Kasumi-1 (cell line): ENCODE measurements at places on chromosomes 6 and 20.

- no peak for DNase-seq
These were observed 72.3 kb downstream of the SLC16A10 start for GRCh38 chr6:111159633-111160032.

DNA sequence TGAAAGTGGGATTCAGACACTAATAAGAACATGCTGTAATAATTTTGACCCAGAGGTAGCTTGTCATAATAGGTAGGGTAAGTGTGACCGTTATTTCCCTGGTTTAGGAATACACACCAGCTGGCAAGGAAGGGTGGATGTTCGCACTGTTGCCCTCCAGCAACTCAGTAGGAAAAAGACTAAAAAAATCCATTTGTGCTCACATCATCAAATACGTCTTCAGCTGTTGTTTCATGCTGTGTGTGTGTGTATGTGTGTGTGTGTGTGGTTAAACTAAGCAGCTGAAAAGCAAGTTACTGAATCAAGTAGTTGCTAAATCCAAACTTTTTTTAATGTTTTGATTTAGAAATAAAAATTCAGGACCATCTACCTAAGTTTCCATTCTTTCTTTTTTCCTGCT is 218.7 kb downstream of the TRDN start:
- no peak for DNase-seq

DNA sequence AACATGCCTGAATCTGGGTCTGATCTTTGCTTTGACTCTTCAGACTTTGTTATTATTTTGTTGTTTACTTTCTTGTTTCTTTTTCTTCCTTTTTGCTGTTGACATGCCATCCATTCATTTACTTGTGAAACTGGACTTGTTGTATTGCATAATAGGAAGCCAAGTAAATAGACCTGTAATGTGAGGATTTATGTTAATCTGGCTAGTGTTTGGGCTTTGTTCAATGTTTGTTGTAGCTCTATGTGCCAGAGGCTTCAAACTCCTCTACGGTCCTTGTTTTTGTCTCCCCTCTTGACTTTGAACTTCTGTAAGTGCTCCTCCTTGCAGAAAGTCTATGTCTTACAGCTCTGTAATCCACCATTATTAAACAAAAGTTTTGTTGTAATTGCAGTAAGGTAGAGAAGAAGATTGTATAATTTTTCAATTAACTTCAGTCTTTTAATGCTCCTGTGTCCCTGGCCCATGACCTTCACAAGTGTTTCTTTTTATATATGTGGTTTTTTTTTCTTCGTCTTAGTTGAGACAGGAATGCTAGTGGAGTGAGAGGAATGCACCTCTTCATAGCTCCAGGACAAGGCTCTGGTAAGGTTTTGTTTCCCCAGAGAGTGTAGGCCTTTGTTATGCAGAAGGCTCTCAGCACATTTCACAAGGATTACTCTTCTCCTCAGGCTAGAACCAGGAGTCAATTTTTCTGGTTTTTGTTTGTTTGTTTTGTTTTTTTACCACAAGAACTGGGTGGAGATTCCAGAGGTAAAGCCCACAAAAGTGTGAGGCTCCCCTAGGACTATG is 1061.8 kb upstream of the CITED2 start:
- no peak for DNase-seq

GRCh38 chr6:132907914-132908313 is 93.5 kb downstream of the RPS12 start:
- DNase-seq = no peak

GRCh38 chr6:133499662-133500061 is 258.5 kb downstream of the EYA4 start:
- DNase-seq = no peak

DNA sequence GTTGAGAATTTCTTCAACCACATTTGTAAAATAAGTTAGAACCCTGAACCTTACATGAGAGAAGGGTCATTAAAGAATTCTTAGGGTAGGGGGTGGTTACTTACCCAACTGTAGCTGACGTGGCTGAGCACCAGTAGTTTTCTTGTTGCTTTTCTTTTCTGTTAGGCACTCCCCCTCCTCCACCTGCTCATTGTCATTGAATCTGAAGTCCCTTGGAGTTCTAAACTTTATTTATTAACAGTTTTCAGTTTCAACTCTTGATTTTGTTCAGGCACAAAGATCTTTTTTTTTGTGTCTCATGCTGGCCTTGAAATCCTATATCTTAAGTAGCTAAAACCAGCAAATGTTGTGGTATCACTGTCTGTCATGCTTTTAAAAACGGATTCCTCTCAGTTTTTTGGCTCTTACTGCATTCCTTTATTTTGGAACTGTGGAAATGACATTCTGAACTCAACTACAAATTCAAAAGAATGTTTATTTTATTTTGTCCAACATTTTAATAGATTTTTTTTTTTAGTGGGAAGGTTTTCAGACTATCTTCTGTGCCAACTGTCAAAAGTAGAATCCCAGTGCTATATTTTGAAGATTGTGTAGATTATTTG is 465.2 kb downstream of the PHF3 start:
- no peak for DNase-seq

- no peak for DNase-seq
These were observed 674.6 kb upstream of the MARCKS start for GRCh38 chr6:113182370-113183141.

GRCh38 chr20:14832630-14833029 is 495.2 kb upstream of the FLRT3 start:
- no peak for DNase-seq

DNA sequence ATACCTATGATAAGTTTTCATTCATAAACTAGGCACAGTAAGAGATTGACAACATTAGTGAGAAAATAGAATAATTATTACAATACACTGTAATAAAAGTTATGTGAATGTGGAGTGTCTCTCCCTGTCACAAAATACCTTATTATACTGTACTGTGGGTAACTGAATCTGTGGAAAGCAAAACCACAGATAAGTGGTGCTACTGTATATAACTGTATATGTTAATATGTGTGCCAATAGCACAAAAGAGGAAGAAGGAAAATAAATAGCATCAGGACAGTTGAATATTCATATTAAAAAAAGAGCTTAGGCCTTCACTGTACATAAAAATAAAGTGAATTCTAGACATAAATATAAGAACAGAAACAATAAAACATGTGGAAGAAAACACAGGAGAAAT is 243.5 kb downstream of the CDKAL1 start:
- peak; percentile 20 for DNase-seq

- DNase-seq = no peak
These were observed 114.2 kb upstream of the BEND6 start for GRCh38 chr6:56840467-56841380.

GRCh38 chr6:53530346-53530745 is 14.6 kb downstream of the GCLC start:
- no peak for DNase-seq

GRCh38 chr20:62603021-62603906 is 39.0 kb upstream of the SLCO4A1 start:
- peak; percentile 97 for DNase-seq

DNA sequence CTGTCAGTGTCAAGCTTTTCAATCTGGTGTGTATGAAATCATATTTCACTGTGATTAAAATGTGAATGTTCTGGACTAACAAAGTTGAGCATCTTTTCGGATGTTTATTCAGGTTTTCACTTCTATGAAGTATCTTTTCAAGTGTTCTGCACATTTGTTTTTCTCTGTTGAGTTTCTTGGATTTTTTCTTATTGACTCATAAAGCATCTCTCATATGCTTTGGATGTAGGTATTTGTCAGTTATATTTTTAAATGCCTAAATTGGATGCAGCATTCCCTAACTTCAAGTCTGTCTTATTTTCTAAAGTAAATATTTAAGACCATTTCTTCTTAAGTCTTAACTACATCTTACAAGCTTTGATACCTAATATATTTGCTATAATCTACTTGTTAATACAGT is 398.0 kb downstream of the PLCB1 start:
- no peak for DNase-seq

- DNase-seq = no peak
These were observed 15.6 kb downstream of the CHRNA4 start for GRCh38 chr20:63345328-63346100.

GRCh38 chr6:15073883-15074465 is 171.9 kb upstream of the JARID2 start:
- DNase-seq = no peak

GRCh38 chr6:143941852-143942627 is 66.0 kb downstream of the PLAGL1 start:
- peak; percentile 29 for DNase-seq

DNA sequence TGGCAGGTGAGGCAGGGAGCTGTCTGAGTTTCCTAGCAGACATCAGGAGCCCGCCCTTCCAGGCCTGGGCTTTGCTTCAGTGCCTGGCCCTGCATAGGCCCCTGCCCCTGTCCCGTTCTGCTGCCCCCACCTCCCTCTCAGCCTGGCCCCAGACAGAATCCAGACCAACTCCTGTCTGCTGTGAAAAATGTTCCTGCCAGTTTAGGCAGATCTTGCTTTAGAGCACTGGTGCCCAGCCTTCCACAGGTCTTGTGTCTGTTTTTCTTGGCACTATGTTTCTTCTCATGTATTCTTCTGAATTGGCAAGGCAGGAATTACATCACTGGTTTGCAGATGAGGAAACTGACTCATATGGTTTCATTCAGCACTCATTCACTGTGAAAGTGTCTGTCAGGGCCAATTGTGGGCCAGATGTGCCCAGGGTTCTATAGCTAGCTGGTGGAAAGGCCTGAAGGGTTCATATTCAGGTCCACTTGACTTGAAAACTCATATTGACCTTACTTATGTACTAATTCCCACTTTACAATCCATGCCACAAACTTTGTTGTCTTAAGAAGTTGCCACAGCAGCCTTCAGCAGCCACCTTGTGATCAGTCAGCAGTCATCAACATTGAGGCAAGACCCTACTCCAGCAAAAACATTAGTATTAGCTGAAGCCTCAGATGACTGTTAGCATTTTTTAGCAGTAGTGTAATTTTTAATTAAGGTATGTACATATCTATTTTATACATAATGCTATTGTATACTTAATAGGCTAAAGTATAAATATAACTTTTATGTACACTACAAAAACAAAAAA is 40.5 kb downstream of the HLA-F start:
- DNase-seq = no peak

- DNase-seq = peak; percentile 81
These were observed 7.5 kb downstream of the NFATC2 start for GRCh38 chr20:51535075-51535386.

DNA sequence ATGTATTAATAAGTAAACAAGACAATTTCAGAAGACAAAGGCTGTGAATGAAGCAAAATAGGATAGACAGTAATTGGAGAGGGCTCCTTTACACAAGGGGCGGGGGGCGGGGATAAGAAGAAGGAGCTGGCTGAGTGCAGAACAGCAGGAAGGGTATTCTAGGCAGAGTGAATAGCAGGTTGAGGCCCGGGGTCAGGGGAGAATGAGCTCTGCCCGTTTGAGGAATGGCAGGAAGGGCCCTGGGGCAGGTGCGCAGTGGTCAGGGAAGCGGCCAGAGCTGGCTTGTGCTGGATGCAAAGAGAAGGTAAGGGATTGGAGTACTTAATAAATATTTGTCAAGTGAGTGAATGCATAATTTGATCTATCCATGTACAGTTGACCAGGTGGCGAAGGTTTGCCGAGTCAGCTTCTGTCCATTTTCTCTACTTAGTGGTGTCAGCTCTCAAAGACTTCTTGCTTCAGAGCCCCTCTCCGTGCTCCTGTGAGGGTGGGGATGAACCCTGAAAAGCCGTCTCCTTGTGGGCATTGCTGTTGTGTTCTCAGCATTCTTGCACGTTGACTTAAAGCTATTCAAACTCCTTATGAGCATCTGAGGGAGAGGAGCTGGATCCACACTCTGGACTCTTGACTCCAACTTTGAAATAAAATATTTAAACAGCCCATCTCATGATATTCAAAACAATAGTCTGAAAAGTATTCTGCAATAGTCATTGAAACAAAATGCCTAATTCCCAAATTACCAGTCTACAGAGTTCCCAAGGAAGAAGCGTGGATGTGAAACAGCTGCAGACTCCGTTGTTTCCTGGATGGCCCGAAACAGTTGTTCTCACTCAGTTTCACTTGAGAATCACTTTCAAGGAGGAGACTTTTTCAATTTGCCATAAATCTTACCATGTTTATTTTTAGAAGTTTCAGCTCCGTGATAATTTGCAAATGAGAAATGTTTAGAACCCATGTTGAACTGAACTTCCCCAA is 105.1 kb downstream of the EDN3 start:
- DNase-seq = no peak

GRCh38 chr20:9647741-9648140 is 133.4 kb downstream of the LAMP5 start:
- no peak for DNase-seq

- DNase-seq = no peak
These were observed 29.8 kb downstream of the USP45 start for GRCh38 chr6:99485395-99485773.

DNA sequence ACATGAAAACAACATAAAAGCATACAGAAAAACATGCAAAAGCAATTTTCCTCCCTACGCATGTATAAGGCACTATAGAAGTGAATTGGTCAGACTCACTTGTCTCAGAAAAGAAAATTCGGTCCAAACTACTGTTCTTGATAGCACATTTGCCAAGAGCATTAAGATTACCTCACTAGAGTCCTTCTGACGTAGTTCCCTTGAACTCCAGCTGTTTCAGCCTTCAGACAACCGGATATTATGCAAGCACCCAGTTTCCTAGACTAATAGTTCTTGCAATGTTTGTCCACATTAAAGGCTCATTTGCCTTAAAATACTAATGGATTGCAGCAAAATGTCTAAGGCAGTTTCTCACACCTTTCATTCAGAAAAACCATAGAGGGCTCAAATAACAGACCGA is 2.5 kb upstream of the CASS4 start:
- DNase-seq = peak; percentile 66

GRCh38 chr6:3471711-3472110 is 14.9 kb upstream of the SLC22A23 start:
- no peak for DNase-seq

DNA sequence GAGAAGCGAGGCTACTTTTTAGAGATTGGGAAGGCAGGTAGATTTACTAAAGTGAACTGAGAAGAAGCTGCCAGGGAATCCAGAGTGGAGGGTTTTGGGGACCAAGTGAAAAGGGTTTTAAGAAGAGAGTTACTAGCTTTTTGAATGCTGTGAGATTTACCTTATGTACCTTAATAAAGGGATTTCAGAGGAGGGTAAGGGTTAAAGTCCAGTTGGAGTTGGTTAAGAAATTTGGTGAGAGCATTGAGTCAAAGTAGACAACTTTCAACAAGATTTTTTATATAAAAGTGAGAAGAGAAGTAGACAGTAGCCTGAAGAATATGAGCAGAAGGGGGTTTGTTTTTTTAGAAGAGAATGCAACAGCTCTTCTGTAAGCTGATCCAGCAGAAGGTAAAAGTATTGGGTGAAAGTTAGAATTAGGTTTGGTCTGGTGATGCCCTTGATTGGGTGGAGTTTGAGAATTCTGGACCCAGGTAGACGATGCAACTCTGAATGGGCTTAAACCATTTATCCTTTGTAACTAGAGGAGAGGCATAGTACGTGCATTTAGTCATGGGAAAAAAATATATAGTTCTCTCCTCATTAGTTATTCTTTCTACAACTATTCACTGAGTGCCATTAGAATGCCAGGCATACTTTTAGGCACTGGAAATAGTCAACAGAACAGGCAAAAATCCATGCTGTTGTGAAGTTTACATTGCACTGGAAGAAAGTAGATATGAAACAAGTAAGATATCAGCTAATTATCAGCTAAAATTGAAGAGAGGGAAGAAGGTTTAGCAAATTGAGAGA is 44.8 kb downstream of the ATRN start:
- no peak for DNase-seq
